ENCODE measurements at places on chromosomes 7 and 10.
A peak's percentile ranks its signal among the peaks of the same experiment; 100 is the strongest.

DNA sequence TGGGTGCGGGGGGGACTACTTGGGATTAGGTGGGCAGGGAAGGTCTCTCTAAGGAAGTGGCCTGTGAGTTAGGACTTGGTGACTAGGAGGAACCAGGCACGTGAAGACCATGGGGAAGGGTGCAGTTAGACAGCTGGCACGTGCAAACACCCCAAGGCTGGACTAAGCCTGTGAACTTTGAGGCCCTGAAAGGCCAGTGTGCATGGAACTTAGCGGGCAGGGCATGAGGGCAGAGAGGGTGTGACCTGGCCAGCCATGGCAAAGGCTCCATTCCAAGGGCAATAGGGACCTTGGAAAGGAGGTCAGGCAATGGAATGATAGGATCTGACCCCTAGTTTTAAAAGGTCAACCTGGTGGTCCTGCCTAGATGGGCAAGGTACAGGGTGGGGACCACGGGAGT is 158.4 kb upstream of the PCBD1 start:
- no peak for DNase-seq

DNA sequence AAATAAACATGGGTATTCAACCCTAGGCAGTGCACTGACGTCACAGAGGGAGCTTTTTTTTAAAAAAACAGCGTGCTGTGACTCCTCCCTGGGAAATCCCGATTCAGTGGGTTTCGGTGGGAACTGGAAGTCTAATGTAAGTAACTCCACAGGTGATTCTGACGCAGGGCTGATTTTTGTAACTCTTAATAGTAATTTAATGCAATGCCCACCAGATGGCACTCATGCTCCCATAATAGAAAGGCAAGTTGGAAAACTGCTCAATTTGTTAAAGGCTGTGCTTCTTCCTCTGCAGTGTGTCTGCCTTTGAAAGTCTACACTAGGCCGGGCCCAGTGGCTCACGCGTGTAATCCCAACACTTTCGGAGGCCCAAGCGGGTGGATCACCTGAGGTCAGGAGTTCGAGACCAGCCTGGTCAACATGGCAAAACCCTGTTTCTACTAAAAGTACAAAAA is 10.9 kb upstream of the RSU1 start:
- peak; percentile 91 for DNase-seq

DNA sequence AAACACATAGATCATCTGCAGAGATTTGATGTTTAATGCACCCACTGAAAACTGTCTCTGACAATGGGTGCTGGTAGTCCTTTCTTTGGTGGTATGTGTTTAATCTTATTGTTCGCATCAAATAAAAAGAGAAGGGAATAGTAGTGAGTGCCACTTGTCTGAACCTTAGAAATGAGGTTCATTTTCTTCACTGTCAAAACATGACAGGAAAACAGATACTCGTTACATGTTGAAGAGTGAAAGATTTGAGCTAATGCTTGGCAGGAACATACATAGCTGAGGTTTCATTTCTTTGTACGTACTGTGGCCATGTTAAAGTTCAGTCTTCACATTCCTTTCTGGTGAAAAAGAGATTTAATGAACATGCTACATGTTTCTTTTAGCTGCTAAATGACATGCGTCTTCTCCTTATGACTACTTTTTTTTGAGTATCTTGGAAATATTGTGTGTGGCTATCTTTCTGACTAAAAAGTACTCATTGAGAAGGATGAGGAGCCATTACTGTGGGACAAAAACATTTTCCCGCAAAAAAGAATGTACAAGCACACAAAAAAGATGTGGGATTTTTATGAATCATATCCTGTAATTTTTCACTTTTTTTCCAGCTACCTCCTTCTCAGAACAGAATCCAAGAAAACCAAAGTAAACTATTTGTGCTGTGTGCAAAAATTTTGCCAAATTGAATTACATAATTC is 108.0 kb downstream of the TWIST1 start:
- no peak for DNase-seq

DNA sequence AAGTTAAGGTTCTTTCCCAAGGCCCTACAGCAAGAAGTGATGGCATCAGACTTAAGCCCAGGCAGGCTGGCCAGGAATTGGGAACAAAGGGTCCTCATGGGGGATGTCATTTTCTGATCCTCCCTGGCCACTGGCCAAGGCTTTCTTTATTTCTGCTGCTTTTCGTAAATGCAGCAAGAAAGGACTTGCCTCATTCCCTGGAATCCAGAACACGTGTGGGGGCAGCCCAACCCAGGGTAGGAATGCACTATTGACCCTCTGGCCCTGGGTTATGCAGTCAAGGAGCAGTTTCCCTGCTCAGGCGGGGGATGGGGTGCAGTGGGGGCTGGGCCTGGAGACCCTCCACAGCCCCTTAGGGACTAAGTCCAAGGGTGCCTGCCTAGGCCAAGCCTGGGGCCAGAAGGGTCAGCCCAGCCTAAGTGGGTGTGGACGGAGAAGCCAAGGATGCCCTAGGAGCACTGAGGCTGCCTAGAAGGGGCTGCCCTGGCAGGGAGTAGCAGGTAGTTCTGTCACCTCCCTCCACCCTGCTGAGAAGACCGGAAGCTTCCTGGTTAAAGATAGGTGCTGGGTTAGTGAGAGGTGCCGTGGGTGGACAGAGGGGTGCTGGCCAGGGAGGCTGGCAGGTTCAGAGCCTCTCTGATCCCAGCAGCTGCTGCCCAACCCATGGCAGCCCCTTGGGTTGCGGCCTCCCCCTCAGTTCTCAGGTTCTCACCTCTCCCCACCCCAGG is 179.2 kb downstream of the SH3PXD2A start:
- DNase-seq = no peak

DNA sequence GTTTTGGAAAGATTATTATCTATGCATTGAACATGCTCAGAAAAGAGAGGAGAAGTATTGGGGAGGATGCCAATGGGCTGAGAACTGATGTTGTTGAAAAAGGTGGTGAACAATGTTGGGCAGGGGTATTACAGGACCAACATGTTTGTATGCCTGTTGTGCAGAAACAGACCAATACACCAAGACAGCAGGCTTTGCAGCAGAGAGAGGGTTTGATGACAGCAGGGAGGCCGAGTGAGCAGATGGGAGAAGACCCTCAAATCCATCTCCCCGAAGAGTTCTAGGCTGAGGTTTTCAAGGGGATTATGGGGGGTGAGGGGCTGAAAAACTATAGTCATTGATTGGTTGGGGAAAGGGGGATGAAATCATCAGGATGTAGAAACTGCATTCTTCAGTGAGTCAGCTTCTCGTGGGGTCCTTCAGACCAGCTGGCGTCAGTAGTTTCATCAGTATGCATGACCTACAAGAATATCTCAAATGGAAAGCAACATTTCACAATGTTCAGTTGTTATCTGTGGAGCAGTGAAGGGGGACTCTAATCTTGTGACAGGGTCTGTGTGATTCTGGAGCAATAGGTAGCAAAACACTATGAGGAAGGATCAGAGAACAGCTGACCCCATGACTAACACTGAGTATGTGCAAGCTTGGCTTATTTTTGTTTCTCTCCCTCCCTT is 167.8 kb downstream of the BAMBI start:
- no peak for DNase-seq

- no peak for DNase-seq
These were observed 40.7 kb downstream of the ARL4A start for GRCh38 chr7:12728192-12728538.

- no peak for DNase-seq
These were observed 82.2 kb upstream of the GNA12 start for GRCh38 chr7:2926120-2926895.

DNA sequence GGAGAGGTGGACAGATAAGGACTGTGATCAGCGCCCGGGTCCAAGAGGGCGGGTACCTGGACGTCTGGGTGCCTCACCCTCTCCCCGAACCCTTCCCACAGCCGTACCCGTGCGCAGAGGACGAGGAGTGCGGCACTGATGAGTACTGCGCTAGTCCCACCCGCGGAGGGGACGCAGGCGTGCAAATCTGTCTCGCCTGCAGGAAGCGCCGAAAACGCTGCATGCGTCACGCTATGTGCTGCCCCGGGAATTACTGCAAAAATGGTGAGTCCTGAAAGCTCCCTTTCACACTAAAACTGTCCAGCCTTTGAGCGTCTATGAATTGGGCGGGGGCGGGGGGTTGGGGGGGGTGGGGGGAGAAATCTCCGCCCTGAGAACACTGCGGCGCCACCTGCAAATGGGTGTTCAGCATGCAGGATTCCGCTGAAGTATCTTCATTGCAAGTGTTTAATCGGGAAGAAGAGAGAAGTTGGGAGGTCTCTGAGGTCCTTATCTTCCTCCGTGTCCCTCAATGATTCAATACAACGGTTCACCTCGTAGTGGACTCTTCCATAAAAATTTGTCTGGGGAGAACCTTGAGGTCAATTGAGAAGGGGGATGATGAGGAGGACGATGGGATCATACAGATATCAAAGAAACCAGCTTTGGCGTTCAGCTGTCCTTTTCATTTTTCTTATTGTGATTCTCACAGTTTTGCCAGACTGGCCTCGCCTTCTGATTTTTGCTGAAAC is 906 bp downstream of the DKK1 start:
- DNase-seq = no peak

DNA sequence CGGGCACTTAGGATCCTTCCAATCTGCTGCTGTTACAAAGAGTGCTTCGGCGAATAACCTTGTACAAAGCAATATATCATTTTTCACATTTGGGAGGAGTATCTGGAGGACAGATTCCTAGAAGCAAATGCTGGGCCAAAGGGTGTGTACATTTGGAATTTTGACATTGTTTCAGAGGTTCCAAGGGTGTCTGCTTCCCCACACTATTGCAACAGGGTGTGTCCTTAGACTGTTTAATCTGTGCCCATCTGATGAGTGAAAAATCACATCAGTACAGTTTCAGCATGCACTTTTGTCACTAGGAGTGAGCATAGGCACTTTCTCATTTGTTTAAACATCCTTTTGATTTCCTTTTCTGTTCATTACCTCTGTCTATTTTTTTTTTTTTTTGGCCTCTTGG is 8.6 kb upstream of the ELFN1 start:
- DNase-seq = no peak

DNA sequence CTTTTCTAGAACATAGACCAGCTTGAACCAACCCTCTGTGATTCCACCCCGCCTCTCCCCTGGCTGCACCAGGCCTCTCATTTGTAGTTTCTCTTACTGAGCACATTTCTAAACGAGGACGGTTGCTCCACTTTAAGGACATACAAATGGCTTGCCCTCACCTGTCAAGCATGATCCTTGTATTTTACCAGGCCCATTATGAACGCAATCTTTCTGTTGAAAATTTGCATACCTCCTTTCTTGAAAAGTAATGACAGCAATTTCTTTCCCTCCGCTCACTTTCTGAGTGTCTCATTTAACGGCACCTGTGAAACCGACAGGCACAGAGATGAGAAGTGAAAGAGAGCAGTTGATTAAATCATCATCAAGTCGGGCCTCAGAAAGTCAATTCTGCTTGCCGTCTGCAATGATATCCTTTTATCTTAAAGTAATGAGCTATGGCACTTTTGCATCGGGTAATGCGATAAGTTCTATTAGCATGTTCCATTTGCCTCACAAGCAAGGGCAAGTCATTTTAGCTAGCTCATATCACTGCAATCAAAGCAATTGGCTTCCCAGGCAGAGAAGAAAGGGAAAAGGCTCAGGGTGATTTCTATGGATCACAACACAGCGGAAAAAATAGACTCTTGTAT is 705.6 kb upstream of the GALNT17 start:
- no peak for DNase-seq

DNA sequence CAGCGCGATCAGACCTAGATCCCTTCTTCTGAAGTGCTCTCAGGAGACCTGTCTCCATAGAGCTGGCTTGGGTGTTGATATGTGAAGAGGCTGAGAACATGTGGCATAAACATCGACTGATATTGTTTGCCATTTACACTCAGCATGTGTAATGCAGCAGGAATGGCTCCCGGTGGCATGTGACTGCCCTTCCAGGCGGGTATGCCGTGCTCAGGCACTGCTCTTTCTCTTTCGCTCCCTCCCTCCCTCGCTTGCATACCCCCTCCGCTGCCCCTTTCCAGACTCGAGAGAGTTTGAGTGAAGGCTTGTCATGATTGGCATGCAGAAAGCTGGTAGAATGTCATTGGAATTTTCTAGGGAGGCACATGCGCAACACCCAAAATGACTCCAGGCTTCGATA is 107.3 kb upstream of the PDCD4 start:
- DNase-seq = no peak

- no peak for DNase-seq
These were observed 60.3 kb downstream of the COBL start for GRCh38 chr7:51256209-51256781.

DNA sequence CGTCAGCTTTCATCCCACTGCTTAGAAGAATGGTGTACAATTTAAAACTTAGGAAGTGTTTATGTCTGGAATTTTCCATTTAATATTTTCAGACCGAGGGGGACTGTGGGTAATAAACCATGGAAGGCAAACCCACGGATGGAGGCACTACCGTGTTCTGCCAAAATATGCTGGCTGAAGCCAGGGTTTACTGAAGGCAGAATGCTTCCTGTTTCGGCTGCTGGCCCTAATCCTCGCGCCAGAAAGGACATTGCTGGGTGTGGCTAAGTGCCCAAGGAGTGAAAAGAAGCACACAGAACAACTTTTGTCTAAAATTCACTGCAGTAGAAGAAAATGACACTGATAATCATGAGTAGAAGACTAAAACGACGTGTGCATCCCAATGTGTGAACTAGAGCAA is 32.3 kb downstream of the PITRM1 start:
- DNase-seq = no peak

DNA sequence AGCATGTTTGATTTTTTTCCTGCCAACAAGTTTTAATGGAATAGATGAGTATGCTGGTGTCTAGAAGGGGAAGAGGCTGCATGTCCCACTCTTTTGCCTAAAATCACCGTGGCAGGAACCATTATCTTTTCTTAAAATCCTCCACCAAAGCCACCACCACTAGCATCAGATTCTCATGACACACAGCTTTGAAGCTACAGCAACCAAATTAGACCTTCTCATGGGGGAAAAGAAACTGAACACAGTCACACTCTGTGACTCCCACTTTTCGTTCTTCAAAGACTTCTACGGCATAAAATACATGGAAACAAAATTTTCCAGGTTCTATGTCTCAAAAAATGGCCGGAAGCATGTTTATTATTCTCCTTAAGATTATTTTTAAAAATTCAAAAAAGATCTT is 81.8 kb downstream of the SGMS1 start:
- DNase-seq = no peak

DNA sequence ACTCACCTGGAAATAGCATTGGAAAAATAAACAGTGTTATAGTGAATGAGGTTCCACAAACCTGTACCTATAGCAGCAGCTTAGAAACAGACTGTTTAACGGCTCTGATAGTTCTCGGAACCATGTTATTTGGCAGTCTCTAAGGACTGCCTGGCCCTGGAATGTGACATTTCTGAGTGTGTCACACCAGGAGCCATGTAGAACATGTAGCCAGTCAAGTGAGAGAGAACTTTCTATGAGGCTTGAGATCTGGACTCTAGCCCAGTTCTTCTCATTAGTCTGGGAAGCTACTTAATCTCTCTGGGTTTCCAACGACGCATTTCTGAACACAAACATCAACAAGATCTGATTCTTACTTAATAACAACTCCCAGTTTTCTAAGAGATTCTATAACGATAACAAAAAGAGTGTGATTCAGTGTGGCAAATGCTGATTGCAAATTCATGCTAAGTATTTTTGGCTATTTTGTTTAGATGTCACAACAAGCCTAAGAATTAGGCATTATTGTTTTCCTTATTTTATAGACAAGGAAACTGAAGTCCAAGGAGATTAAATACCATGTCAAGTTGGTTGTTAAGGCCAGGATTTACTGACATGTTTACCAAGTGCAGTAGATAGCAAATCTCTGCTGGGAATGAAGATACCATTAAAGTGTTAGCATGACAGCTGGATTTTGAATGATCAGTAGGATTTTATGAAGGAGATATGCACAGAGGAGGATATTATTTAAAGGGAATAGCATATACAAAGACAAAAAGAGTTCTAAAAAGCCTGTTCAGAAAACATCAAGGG is 47.2 kb downstream of the APBB1IP start:
- no peak for DNase-seq

GRCh38 chr7:110944966-110945644 is 145.8 kb upstream of the LRRN3 start:
- no peak for DNase-seq
